Stimulated activated naive CD8-positive, alpha-beta T cell treated with anti-CD3 and anti-CD28 coated beads, Interleukin-15, Interleukin-2, amounts not matched to agents 100 U/mL and 50 U/mL, for 24 hours (primary cell): ENCODE measurements at places on chromosomes 2 and 18.

DNA sequence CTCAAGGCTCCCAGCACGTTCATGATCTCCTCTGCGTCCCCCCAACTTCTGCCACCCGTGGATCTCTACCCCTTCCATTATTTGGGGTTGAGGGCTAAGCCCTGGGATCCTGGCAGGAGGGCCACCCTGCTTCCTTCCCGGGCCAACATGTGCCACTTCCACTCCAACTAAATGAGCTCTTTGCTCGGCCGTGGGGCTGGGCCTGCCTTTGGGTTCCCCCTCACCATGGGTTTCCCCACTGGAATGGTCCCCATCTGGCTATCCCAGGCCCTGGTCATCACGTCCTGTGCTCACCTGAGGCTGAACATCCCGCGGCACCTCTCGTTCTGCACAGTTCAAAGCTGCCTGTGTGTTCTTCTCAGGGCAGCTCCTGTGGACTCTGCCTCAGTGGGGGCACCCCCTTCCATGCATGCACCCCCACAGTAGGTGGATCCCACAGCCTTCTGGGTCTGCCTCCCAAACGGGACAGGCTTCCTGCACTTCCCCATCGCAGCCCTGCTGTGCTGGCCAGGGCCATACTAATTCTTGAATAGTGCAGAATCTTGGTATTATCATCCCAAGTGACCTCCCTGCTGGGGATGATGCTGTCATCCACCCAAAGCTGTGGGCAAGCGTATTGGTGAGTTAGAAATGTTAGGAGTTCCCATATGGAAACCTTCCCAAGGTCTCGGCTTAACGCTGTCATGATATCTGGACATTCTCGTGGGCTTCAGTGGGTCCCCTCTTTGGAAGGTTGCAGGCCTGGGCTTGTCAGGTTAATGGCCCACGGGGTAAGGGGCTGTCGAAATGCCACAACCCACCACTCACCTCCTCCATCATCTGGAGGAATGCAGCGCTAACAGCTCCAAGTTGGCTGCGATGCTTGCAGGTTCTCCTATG is 150.5 kb upstream of the TWIST2 start:
- no peak for DNase-seq

GRCh38 chr2:103618112-103618511 is 856.3 kb downstream of the TMEM182 start:
- DNase-seq = no peak

DNA sequence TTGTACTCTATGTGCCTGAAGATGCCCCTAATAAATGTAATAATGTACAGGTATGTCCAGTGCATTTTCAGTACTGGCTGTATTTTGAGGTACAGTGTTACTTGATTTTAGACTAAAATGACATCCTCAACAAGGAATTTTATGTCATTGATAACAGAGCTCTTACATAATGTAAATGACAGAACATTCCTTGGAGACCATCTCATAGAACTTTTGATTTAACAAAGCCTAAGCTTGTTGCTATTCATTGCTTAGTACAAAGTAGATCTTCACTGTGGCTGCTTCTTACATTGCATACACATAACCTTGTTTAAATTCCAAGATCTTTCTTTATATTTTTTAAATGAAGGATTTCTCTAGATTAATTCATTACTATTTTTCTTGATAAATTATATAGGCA is 24.1 kb downstream of the DYNC1I2 start:
- no peak for DNase-seq

DNA sequence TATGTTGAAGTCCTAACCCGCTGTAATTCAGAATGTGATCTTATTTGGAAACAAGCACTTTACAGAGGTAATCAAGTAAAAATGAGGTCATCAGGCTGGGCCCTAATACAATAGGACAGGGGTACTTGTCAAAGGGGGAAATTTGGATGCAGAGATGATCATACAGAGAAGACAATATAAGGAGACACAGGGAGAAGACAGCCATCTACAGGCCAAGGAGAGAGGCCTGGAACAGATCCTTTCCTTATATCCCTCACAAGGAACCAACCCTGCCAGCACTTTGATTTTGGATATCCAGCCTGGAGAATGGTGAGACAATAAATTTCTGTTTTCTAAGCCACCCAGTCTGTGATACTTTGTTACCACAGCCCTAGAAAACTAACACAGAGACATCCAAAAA is 104.3 kb downstream of the METTL4 start:
- no peak for DNase-seq

GRCh38 chr18:63409301-63409700 is 13.0 kb downstream of the VPS4B start:
- DNase-seq = no peak

- DNase-seq = no peak
Measured at GRCh38 chr2:21836719-21837118, 713.0 kb downstream of the TDRD15 start.

- no peak for DNase-seq
Measured at GRCh38 chr2:211408483-211408891, 852.1 kb downstream of the CPS1 start.

GRCh38 chr2:198641161-198641560 is 816.6 kb downstream of the SATB2 start:
- no peak for DNase-seq

GRCh38 chr2:164662066-164662465 is 40.8 kb upstream of the GRB14 start:
- no peak for DNase-seq

GRCh38 chr2:170341684-170342623 is 164.0 kb downstream of the MYO3B start:
- no peak for DNase-seq

GRCh38 chr2:149625671-149626070 is 38.1 kb upstream of the MMADHC start:
- no peak for DNase-seq

DNA sequence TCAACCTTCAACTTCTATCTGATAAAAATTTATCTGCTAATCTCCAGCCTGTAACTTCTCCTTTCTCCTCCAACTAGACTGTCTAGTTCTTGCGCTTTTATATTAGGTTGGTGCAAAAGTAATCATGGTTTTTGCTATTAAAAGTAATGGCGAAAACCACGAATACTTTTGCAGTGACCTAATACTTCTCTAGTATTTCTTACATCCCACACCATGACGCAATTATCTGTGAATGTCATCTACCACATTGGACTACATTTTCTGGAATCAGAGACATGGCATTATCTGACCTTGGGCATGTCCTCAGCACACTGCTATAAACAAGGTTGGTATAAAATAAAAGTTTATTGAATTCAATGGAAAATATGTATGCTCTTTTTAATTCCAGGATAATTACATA is 370.2 kb upstream of the LYPD1 start:
- no peak for DNase-seq

DNA sequence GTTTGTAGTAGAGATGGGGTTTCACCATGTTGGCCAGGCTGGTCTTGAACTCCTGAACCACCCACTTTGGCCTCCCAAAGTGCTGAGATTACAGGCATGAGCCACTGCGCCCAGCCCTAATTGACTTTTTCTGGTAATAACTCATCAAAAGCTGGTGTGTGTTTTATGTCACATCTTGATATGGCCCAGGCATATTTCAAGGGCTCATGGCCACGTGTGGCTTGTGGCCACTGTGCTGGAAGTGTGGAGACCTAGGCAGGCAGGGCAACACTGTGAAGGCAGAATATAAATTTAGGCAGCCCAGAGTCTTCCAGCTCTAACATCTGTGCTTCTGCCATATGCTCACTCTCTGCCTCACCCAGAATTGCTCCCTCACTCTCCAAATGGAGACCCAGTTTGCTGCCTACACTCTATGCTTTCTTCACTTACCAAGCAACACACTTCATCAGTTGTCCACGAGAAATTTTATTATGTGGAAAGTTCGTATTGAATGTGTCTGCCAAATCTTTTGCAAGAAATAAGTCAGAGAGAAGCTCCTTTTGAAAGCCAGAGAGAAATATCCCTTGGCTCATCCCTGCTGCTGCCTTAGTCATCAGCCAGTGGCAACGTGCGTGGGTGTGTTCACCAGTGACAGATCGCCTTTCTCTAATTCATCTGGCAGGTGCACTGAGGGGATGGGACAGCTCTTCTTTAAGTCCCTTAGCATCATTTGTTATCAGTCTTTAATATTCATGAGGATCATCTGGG is 129.4 kb upstream of the CXCR4 start:
- peak; percentile 61 for DNase-seq

- DNase-seq = no peak
Measured at GRCh38 chr2:105744909-105745853, at the start of gene NCK2. Gene NCK2 (plus strand): TSS chr2:105744912. CDS start chr2:105855064, 110,152 bp downstream.

- DNase-seq = no peak
Measured at GRCh38 chr2:160934991-160935390, 225.2 kb upstream of the TANK start.

DNA sequence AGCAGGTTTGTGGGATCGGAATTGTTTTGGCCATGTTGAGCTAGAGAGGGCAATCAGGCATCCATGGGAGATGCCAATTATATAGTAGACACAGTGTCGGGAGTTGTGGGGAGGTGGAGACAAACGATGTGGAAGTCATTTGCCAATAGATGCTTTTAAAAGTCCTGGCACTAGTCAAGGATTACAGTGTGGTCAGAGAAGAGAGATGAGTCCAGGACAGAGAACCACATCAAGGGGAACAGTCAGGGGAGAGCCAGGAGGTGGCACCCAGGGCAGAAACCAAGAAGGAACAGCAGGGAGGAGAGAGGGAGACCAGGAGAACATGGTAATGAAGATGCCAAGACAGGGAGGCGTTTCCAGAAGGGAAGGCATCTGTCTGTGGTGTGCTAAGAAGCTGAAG is 81.2 kb downstream of the ARL4C start:
- DNase-seq = no peak

- no peak for DNase-seq
Measured at GRCh38 chr2:216742411-216742810, 47.1 kb upstream of the IGFBP5 start.

DNA sequence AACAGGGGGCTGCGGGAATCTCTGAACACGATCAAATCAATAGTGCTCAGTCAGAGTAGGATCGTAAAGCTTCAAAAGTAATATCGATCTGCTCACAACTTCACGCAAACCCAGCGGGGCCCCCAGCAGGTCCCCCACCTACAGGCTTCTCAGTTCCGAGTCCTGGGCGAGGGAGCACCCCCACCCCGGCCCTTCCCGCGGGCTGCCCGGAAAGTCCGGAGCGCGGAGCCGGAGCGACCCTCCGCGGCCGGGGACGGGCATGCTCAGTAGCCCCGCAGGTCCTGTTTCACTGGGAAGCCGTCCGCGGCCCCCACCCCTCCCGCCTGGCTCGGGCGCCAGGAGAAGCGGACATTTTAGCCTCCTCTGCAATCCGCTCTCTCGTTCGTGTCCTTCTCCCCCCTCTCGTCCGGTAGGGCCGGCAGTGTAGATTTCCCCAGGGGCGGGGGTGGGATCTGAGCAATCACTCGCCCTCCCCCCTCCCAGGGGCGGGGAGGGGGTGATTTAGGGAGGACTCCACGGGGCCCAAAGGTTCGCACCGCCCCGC is 3.3 kb upstream of the SPRED2 start:
- DNase-seq = peak; percentile 68

GRCh38 chr2:112942654-112943002 is 31.7 kb downstream of the IL37 start:
- no peak for DNase-seq

GRCh38 chr2:160417745-160418397 is 75.7 kb downstream of the RBMS1 start:
- no peak for DNase-seq

- DNase-seq = no peak
Measured at GRCh38 chr2:156437272-156437930, 1.2 kb downstream of the GPD2 start.

DNA sequence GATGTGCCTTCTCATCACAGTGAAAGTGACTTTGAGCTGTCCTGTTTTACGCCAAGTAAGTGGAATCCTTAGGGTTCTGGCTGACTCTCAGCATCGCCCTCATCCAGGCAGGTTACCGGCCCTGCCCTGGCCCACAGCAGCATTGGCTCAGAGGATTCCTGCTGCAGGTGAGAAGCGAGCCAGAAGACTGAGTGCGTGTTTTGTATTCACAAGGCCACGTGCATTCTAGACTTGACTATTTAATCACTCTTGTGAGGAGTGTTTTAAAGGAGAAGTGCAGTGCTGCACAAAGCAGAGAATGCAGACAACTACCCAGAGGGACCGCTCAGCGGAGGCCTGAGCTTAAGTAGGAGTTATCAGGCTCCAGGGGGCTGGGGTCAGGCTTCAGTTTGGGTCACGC is 48.3 kb downstream of the LAMA3 start:
- DNase-seq = no peak

DNA sequence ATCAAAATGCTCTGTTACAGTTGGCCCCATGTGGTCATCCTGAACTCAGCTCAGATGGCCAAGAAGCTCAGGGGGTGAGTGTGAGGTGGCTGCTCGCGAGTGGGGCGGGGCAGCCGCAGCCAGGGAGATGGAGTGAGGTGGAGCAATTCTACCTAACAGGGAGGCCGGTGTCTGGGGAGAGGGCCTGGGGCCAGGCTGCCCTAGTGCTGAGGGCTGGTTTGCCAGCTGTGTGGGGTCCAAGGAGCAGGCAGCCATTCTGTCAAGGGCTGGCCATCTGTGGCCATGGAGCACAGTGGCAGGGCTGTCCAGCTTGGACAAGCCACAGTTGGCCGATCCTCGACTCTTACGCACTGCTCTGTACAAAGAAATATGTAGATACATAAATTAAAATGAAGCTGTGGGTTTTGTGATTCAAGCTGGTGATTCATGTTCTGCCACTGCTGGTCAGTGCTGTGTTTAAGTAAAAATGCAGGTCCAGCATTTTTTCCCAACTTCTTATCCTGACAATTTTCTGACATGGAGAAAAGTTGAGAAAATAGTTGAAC is 82.1 kb downstream of the HS6ST1 start:
- no peak for DNase-seq

- DNase-seq = no peak
Measured at GRCh38 chr18:4510711-4511110, 55.6 kb upstream of the DLGAP1 start.

DNA sequence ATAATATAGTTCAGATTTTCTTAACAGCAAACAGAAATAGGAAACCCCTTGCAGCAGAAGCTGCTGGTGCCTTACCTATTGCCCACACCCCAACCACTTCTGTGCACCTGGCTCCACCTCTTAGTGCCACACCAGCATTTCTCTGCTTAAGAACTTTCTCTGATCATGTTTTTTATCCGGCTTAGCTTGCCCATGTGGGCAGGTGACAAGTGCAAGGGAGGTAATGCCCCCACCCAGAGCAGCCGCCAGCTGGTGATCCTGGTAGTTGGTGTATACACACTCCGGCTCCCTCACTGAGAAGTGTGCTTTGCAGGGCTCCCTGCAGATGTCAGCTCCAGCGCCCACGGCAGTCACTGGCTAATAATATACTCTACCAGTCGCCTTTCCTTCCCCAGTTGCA is 126.3 kb downstream of the ALPK2 start:
- no peak for DNase-seq

- DNase-seq = no peak
Measured at GRCh38 chr2:54636415-54637139, 86.9 kb upstream of the EML6 start.

- DNase-seq = no peak
Measured at GRCh38 chr18:3405713-3406112, 44.3 kb upstream of the TGIF1 start.

DNA sequence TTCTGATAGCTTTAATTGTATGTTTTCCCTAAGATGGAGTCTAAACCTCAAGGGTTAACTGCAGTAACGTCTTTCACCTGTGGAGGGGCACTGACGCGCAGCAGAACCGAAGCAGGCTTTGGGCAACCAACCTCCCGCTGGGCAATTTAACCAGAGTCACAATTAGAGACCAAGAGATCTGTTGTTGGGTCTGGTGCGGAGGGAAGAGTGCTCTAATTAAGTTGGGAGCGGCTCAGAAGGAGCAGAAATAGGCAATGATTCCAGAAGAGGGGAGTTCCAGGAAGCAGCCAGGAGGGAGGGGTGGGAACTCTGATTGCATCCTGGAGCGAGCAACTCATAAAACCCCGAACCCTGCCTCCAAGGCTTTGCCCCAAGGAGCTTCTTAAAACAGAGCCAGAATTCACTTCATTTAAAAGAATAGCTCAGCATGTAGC is 245.8 kb downstream of the PAX3 start:
- no peak for DNase-seq

GRCh38 chr18:37578886-37579513 is 13.4 kb upstream of the CELF4 start:
- DNase-seq = no peak
